ENCODE measurements at places on chromosomes 5 and 9.
A peak's percentile ranks its signal among the peaks of the same experiment; 100 is the strongest.

- DNase-seq: no peak
These were observed 324.4 kb upstream of the ADAMTSL1 start for GRCh38 chr9:18149471-18150011.

DNA sequence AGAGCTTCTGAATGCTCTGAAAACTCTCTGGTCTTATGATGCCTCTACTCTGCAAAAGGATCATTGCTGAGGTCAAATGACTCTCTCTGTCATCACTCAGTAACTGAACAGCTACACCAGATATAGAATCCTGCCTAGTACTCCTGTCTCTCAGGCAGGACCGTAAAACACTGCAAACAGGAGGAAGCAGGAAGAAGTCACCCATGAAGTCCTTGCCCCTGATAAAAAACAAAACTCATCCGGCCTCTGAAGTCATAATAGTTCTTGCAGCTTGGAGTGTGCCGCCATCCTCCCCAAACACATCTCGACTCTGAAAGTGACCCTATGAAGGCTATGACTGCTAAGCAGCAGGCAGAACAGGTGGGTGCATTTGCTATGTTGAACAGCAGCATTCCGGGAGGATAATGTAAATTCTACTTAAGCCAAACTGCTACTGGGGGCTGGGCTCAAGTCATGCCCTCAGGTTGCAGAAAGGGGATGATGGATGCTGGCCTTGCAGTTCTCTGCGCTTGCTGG is 81.9 kb upstream of the FAM169A start:
- DNase-seq: no peak

DNA sequence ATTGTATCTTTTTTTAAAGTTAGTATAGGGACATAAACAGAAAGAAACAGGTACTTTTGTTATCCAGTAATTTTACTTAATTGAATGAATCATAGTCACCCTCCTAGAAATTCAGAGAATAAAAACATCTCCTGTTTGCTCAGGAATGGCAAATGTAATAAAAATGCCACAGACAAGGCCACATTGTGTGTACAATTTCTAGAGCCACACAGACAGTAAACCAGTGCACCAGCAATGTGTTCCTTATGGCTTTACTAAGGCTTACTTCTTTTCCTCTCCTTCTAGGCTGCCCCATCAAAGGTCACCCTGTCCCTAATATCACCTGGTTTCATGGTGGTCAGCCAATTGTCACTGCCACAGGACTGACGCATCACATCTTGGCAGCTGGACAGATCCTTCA is 145.5 kb downstream of the SAXO1 start:
- no peak for DNase-seq

DNA sequence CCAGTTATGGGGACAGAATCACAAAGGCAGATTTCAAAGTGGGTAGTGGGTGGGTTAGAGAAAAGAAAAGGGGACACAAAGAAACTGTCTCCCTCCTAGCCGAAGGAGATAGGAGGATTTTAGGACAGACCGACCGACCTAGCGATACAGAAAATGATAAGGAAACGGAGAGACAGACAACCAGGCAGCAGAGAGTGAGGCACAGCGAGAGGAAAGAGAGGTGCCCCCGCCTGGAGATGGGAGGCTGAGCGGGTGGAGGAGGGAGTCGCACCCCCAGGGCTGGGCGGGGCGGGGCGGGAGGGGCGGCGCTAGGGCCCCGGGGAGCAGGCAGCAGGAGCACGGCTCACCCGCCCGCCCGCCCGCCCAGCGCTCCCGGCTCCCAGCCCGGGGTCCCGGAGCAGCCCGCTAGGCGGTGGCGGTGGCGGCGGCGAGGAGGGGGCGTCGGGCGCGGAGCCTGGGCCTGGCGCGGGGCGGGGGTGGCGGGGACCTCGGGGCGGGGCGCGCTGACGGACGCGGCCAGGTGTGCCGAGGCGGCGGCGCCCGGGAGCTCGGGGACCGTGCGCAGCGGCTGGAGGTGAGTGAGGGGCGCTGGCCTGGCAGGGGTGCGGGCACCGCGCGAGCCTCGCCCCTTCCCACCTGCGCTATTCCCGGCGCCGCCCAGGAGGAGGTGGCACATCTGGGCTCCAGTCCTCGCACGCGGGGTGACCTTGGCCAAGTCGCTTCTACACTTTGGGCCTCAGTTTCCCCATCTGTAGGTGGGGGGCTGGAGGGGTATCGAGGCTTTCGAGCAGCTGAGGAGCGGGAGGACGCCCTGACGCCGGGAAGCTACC is 15.9 kb upstream of the SYNPO start:
- DNase-seq: peak; percentile 75

DNA sequence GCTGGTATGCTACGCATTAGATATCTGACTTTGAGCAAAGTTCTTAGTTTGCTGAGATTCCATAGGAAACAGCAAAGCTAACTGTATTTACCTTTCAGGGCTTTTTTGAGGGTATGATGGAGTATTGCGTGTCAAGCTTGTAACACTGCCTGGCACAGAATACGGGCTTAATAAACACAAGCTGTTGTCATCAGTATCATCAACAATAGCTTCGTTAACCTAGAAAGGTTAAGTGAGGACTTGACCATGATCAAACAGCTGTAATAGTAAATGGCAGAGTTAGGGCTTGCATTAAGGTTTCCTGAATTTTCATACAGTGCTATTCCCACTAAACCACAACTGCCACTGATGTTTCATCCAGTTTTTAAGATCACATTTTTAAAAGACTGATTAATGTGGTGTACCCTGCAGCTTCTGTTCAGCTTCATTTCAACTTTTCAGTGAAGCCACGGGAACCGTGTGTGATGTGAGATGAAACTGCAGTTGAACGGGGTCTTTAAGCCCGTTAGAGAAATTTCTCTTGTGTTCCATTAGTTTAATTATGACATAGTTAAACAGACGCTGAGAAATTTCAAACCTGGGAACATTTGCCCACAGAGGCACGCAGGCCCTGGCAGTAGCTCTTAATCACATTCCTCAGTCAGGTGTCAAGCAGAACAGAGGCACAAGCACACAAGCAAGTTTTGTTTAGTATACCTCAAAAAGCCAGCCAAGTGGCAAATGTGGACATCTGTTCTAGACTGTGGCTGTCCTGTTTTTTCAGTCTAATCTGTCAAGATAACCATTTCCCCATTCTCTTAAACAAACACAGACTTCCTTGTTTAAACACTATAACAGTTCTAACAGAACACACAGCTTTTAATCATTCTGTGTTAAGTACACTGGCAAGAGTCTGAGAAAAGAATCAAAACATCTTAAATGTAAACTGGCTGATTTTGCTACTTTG is 147.1 kb downstream of the ZNF608 start:
- no peak for DNase-seq

GRCh38 chr5:133663397-133664054 is 51.2 kb upstream of the FSTL4 start:
- DNase-seq: no peak

- DNase-seq: no peak
These were observed 8.9 kb downstream of the SMAD5 start for GRCh38 chr5:136141561-136141960.

DNA sequence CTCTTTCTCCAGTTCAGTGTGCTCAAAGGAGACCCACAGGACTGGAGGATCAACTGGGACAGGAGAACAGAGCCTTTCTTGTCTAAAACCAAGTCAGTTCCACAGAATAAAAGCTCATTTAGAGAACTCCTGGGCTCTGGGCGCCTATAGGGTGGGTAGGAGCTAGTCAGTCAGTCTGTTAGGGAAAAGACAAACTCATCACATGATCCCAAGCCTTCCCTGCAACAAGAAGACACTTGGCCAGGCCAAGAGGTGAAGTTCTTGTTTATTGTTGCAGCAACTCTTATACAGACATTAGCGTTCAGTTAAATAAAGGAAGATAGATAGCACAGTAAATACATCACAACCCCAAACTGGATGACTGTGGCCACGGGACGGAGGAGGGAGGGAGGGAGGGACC is 102.3 kb downstream of the ENTREP1 start:
- DNase-seq: no peak

- DNase-seq: peak; percentile 74
These were observed at the start of gene FAM163B for GRCh38 chr9:133609311-133610098. Gene FAM163B, minus strand, starts transcription at chr9:133609389. Its CDS starts 29,166 bp downstream, at chr9:133580223.
